ENCODE measurements at places on chromosomes 1 and 21.

GRCh38 chr1:20102875-20103274 lies 16.5 kb downstream of the PLA2G2D start:
- no peaks in the 10 kb centered on the region for H3K36me3 ChIP-seq
- no peak for DNase-seq
- H3K4me3 ChIP-seq: no peak overlapping the region
- no peaks in the 10 kb centered on the region for H3K4me1 ChIP-seq
- H3K27me3 ChIP-seq: peaks cover 14% of the 10 kb centered on the region
- H3K27ac ChIP-seq: no peak overlapping the region

- H3K36me3 ChIP-seq: no peaks in the 10 kb centered on the region
- no peaks in the 10 kb centered on the region for H3K27me3 ChIP-seq
- H3K4me3 ChIP-seq: no peak overlapping the region
Observed at GRCh38 chr1:64757213-64757612, 12.3 kb downstream of the RAVER2 start.

- H3K4me3 ChIP-seq: no peak overlapping the region
- peak; percentile 7 for DNase-seq
- peaks cover 2% of the 10 kb centered on the region for H3K4me1 ChIP-seq
- peak overlapping the region; percentile 13 for H3K27ac ChIP-seq
- no peaks in the 10 kb centered on the region for H3K27me3 ChIP-seq
- no peaks in the 10 kb centered on the region for H3K36me3 ChIP-seq
Observed at GRCh38 chr1:44089371-44090048, 29.1 kb upstream of the KLF17 start.

- H3K4me1 ChIP-seq: no peaks in the 10 kb centered on the region
- H3K27ac ChIP-seq: no peak overlapping the region
- H3K36me3 ChIP-seq: no peaks in the 10 kb centered on the region
- H3K4me3 ChIP-seq: no peak overlapping the region
- DNase-seq: no peak
Observed at GRCh38 chr1:78880223-78880622, 126.3 kb downstream of the ADGRL4 start.

DNA sequence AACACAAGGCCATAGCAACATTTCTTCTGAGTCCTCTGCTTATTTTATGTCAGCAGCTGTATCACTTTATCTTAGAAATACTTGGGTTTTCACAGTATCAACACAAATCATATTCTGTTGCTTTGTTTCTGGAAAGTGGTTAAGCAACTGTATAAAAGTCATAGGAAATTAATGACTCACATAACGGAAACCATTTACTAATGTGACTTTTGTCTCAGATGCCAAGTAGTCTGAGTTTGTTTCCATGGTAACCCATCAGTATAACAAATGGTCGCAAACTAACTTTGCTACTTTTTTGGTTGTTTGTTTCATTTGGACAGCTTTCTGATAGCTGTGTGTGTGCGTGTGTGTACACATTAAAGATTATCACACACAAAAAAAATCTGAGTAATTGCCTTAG lies 31.1 kb downstream of the EEIG2 start:
- no peaks in the 10 kb centered on the region for H3K27me3 ChIP-seq
- peak overlapping the region; percentile 77 for H3K27ac ChIP-seq
- peaks cover 5% of the 10 kb centered on the region for H3K4me1 ChIP-seq
- no peak overlapping the region for H3K4me3 ChIP-seq

- H3K4me1 ChIP-seq: peaks cover 15% of the 10 kb centered on the region
- H3K36me3 ChIP-seq: no peaks in the 10 kb centered on the region
- H3K27ac ChIP-seq: no peak overlapping the region
- no peak overlapping the region for H3K4me3 ChIP-seq
- no peaks in the 10 kb centered on the region for H3K27me3 ChIP-seq
Observed at GRCh38 chr1:175884369-175884768, 141.0 kb upstream of the TNR start.

- no peak overlapping the region for H3K27ac ChIP-seq
- no peak for DNase-seq
- no peak overlapping the region for H3K4me3 ChIP-seq
- H3K27me3 ChIP-seq: no peaks in the 10 kb centered on the region
Observed at GRCh38 chr1:33740040-33740744, 123.7 kb upstream of the HMGB4 start.

DNA sequence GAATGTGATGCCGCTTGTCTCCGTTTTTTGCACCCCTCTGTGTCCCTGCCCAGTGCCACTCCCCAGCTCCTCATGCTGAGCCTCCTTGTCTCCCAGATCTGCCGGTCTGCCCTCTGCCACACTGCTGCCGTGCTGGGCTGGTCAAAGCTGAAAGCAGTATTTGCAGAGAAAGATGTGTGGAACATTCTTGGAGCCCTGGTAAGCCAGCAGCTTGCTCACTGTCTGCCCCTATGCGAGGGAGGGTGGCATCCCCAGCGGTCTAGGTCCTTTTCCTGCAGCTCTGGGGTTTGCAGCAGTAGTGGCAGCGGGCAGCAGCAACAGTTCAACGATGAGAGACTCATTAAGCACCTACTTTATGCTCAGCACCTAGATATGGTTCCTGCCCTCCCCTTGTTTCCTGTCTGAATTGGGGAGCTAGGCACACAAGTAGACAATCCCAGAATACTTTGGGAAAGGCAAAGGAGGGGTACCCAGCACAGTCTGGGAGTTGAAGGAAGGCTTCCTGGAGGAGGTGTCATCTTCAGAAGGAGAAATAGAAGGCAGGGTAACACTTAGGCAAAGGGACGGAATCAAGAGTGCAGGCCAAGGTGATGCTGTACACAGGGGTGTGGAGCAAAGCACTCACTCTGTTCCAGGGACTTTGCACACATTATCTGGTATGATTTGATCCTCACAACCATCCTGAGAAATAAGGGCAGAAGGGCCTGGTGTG lies 63.1 kb downstream of the KIF21B start:
- peaks cover 13% of the 10 kb centered on the region for H3K4me1 ChIP-seq
- DNase-seq: no peak
- no peak overlapping the region for H3K4me3 ChIP-seq

- H3K4me1 ChIP-seq: no peaks in the 10 kb centered on the region
- peak; percentile 93 for DNase-seq
- H3K4me3 ChIP-seq: no peak overlapping the region
- peak overlapping the region; percentile 42 for H3K27ac ChIP-seq
Observed at GRCh38 chr21:28099001-28099705, 893.5 kb downstream of the LTN1 start.

- peak; percentile 36 for DNase-seq
- H3K27me3 ChIP-seq: no peaks in the 10 kb centered on the region
- H3K4me3 ChIP-seq: no peak overlapping the region
- H3K4me1 ChIP-seq: peaks cover 27% of the 10 kb centered on the region
Observed at GRCh38 chr1:228876187-228876586, 140.9 kb downstream of the RHOU start.

DNA sequence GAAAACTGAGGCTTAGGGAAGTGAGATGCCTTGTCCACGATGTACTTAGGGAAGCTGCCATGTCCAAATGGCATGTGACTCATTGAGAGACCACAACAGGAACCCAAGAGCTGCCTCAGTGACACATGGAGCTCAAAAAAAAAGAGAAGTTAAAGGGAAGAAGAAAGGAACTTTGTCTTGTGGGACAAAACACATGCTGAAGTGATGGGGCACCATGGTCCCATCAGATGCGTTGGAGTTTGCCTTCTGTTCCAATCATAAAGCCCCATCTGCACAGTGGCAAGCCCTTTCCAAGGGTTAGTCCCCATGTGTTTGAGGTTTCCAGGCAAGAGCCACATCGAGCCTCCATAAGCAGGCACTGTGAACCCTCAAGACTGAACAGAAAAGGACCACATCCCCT lies 8.0 kb downstream of the MED8 start:
- DNase-seq: peak; percentile 63
- H3K4me1 ChIP-seq: peaks cover 3% of the 10 kb centered on the region
- H3K27me3 ChIP-seq: no peaks in the 10 kb centered on the region
- H3K36me3 ChIP-seq: peaks cover 63% of the 10 kb centered on the region
- H3K4me3 ChIP-seq: no peak overlapping the region

- peak; percentile 62 for DNase-seq
- no peaks in the 10 kb centered on the region for H3K27me3 ChIP-seq
- peak overlapping the region; percentile 26 for H3K4me3 ChIP-seq
Observed at GRCh38 chr21:45454926-45455673, 50.1 kb downstream of the COL18A1 start.

DNA sequence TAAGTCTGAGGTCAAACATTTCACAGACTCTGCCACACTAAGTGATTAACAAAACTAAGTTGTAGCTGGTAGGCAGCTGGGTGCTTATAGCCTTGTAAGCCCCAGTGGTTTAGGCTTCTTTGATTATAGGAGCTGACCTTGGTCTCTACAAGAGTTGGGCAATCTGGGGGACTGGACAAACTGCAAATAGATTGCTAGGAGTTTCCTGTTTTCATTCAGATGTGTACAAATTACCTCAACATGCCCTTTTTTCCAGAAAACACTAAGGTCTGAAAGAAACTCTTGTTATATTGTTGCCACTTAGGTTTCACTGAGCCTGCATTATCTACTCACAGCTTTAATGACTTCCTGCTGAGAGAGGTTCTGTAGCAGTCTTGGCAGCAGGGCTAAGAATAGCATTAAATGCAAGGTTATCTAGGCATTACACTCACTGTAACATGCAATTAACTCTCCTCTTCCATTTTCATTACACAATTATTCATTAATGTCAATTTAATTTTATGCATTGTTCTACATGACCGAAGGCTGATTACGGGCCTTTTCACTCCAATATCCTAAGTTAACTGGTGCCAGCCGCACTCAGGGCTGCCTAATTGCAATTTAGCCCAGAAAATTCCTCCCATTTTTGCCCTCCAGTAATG lies 314.0 kb downstream of the LMO4 start:
- peaks cover 3% of the 10 kb centered on the region for H3K4me1 ChIP-seq
- no peaks in the 10 kb centered on the region for H3K36me3 ChIP-seq
- H3K27ac ChIP-seq: no peak overlapping the region
- DNase-seq: peak; percentile 25

Measured in muscle of leg (tissue), 16 donors.